ENCODE measurements at places on chromosomes 3 and 15.
A peak's percentile ranks its signal among the peaks of the same experiment; 100 is the strongest.

DNA sequence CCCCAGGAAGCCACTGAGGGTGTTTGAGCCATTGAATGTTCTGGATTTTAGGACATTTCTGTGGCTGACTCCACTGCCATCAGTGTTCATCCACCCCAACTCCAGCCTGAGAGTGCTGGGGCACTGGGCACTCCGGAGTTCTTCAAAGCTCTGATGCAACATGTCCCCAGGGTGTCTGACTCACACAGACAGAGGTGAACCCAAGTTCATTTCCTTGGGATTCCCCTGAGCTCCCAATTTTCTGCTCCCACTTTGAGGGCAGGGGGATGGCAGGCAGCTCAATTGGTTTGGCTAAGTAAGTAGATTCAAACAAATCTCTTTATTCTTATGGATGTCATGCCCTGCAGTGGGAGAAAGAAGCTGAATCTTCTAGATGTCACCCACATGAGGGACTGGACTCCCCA is 2.2 kb downstream of the STRA6 start:
- peak; percentile 76 for DNase-seq

DNA sequence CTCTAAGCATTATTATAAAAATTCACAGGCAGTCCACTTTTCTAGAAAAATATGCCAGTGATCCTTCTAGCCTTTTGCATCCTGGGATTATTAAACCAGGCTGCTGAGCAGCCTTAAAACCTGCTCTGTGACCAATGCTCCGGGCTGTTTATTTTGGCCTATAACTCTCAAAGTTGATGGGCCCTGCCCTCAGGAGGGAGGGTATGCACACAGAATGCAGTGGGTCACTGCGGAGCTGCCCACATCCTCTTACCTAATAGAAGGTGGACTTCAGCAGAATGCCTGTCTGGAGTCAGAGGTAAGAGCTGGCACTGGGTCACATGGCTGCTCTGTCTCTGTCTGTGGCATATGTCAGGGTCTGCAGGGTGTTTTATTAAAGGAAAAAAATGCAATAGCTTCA is 26.0 kb downstream of the CPNE4 start:
- no peak for DNase-seq

DNA sequence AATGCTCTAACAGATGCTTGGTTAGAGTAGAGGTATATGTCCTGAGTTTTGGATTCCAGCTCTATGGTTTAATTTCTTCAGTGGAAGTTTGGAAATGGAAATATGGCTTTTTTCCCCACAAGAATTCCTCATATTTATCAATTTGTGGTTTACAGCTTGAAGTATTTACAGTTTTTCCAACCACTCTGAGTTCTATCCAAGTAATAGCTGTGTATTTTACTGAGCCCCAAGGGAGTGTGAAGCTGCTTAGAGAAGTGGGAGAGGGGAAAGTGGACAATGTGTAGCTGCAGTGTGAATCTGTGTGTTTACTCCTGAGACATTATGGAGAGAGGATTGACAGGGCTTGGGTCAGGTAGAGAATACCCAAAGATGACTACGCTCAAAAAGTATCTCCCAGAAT is 54.5 kb downstream of the NEK11 start:
- no peak for DNase-seq

DNA sequence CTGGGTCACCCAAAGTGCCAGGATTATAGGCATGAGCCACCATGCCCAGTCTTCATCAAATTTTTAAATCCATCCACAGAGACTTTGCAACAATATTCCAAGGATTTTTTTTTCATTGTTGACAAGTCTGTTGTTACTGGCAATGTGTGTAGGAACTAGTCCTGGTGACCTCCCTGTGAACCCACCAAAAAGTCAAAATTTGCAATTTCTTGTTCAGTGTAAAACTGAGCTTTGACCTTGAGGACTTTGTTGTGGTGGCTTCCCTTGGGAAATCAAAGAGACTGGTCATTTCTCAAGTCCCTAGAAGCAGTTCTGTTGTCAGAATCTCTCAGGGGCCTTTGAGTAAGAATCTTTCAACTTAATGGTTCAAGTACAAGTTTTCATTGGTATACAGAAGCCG is 36.9 kb upstream of the COL8A1 start:
- DNase-seq: no peak

DNA sequence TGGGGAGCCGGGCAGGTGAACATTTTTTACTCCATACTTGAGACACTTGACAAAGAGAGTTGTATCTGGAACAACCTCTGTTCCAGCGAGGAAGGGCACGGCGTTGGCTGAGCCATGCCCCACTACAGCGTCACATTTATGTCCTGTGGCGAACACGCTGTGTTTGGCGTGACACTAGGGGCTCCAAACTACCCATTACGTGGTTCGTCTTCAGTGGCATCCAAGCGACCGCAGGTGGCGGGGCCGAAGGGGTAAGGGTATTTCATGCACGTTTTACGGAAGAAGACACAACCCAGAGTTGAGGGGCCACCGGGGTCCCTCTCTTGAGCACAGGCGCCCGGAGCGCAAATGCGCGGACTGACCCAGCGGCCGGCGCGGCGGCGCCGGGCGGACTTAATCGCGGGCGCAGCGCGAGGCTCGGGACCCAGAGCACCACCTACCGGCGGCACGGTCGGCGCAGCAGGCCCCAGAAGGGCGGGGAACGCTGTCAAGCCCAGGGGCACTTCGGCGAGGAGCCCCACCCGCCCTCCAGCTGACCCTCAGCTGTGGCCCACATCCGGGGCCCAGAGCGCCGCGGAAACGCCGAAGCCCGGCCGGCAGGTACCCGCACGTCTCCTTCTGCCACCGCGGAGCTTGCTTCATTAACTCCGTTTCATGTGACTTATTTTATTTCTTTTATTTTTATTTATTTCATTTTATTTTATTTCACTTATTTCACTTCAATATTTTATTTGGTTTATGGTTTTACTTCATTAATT is 36.4 kb upstream of the TRIM71 start:
- DNase-seq: peak; percentile 92

DNA sequence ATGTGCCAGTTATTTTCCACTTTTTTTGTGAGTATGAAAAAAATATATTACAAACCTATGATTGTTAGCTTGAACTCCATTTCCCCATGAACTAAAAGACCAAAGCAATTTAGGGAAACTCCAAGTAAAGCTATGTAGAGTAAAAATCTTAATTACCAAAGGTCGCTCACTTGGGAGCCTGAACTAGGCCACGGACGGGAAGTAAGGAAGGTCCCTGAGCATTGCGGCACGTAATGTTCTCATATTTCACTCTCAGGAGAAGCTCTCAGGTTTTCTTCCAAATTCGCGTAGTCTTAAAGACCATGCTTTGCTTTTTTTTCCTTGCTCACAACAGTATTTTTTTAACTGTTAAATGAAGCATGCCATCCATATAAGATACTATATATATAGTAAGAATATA is 215.3 kb upstream of the RARB start:
- no peak for DNase-seq

DNA sequence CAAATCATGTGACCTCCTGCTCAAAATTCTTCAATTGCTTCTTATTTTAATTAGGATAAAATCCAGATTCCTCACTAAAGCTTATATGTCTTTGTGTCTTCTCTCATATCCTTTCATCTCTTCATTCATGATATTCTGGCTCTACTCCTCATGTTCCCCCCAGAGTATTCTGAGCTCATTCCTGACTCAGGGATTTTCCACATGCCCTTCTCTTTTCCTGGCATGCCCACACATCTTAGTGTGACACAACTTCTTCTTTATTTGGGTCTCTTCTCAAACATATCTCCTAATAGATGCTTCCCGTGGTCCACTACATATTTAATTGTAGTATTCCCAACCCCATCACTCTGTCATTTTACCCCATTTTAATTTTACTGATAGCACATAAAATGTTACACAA is 15.2 kb upstream of the MBNL1 start:
- no peak for DNase-seq

- DNase-seq: no peak
Observed at GRCh38 chr3:7333125-7333524, 472.2 kb downstream of the GRM7 start.

- no peak for DNase-seq
Observed at GRCh38 chr3:140917772-140918171, 23.9 kb upstream of the SLC25A36 start.

DNA sequence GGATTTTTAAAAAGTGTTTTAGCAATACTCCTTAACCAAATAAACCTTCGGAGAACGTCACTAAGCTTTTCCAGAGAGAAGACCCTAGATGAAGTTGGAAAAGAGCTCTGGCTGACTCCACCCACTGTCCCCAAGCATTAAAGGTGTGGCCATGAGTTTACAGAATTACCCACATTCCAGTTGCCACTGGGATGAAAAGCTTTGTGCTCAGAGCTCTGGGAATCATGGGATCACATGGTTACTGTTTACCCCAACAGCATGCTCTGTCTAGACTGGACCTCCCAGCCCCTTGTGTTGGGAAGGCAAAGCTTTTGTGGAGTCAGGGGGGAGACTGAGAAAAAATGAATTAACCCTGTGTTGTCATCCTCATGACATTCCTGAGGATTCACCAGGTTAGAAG is 55.3 kb downstream of the CCK start:
- DNase-seq: no peak

DNA sequence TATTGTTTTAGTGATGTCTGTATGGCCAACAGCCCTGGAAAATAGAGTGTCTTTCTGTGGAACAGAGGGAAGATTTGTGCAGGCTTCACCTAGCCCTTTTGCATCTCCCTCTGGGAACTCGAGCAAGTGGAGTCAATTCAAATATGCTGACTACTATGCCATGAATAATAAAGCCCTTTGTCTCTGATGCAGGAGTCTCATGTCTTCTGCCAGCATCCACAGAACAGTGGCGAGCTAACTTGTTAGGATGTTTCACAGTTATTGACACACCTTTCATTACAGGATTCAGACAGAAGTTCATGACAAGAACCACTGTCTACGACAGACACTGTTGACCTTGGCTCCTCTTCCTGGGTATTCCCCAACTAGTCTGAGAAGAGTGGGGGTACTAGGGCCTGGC is 15.6 kb upstream of the CCDC54 start:
- DNase-seq: no peak
